ENCODE measurements at places on chromosomes 4 and X. TPM values are rescaled to one million over a fixed set of nuclear protein-coding genes. Genes with fewer than 3 reads are reported as not detected.

The CLDN2 gene
- total RNA-seq = not detected

The ERAS gene
- 5.3 TPM for total RNA-seq

The UGT2B17 gene
- not detected for total RNA-seq

The YY2 gene
- total RNA-seq = 2.2 TPM

Measured in umbilical cord (tissue), 2 donors.